ENCODE measurements at places on chromosomes 1 and 21.
A peak's percentile ranks its signal among the peaks of the same experiment; 100 is the strongest.

GRCh38 chr21:44295163-44295573 is 4.7 kb upstream of the PFKL start:
- DNase-seq = no peak

GRCh38 chr1:204569478-204569877 is 53.3 kb downstream of the MDM4 start:
- DNase-seq = no peak

DNA sequence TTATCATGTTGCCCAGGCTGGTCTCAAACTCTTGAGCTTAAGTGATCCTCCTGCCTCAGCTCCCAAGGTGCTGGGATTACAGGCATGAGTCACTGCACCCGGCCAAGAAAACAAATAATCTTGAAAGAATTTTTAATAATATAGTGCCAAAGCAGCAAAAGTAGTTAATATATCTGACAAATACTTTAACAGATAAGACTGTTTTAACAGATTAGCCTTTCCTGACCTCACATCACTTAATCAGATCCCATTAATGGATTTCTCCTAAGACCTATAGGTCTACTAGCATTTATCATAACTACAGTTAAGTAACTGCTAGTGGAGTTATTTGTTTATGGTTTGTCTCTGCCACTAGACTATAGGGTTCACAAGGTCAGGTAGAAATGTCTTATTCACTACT is 61.1 kb upstream of the HP1BP3 start:
- no peak for DNase-seq

GRCh38 chr1:23179862-23180261 is 11.2 kb upstream of the LUZP1 start:
- DNase-seq = no peak

- DNase-seq = no peak
Observed at GRCh38 chr1:172456344-172456769, 12.5 kb upstream of the PIGC start.

GRCh38 chr1:245880754-245881403 is 626.2 kb downstream of the SMYD3 start:
- DNase-seq = no peak

GRCh38 chr1:8477166-8477982 is 159.5 kb downstream of the SLC45A1 start:
- peak; percentile 90 for DNase-seq

- no peak for DNase-seq
Observed at GRCh38 chr1:99726818-99727217, 39.6 kb downstream of the FRRS1 start.

DNA sequence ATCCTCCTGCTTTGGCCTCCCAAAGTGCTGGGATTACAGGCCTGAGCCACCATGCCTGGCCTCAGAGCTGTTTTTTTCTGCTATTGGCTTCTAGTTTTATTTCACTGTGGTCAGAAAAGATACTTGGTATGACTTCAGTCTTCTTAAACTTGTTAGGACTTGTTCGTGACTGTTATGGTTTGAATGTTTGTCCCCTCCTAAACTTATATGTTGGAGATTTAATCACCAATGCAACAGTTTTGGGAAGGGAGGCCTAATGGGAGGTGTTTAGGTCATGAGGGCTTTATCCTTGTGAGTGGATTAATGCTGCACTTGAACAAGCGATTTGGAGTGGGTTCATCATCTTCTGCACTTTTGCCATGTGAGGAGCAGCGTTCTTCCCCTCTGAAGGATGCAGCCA is 24.5 kb upstream of the SOD1 start:
- DNase-seq = no peak

DNA sequence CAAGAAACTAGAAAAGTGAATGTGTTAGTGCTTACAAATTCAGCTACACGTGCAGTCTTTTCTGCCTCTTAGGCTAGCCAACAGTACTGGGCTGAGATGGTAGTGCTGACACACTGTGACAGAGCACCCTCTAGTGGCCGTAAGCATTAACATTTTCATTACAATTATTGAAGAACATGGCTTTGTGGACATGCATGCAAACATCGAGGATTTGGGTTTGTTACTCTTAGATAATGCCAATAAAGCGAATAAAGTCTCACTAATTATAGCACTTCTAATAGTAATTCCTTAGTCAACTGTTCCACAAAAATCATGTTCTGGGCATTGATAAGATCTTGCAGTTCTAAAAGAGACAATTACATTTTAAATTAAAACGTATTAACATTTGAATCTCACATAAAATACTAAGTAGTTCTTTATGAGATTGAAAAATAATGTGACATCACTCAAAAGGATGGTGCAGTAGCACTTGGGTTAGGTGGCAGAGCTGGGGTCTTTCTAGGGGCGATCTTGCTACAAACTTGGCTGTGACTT is 47.1 kb downstream of the MYSM1 start:
- peak; percentile 78 for DNase-seq

DNA sequence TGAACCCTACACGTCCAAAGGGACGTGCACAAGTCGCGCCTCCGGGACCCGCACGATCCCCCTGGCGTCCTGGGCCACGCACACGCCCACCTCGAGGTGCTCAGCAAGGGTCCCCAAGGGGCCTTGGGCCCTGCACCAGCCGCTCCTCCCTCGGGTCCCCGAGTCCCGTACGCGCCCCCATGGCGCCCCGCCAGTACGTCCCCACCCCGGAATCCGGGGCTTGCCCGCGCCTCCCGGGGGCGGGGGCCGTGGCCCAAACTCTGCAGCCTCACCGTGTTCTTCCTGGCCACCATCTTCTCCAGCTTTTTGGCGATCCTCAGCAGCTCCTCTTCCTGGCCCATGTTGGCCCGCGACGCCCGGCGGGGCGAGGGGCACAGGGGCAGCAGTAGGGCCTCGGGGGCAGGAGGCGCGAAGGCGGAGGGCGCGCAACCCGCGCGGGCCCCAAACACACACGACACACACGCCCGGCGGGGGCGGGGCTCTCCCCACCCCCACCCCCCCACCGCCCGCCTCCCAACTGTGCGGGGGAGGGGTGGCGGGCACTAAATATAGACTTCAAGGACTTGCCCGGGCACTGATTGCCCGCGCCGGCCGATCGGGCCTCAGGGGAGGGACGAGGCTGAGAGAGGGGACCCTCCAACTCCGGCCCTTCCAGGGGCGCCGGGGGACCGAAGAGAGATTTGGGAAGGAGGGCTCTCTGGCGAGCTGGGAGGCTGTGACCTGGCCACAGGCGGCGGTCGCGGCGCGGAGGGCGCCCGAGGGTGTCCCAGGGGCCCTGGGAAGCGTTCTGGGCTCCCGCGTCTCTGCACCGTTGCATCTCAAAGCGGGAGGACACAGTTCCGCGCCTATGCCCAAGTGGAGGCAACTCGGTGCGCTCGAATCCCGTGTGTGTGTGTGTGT is at the start of gene TCEA3:
TSS of gene TCEA3 (minus strand) at position 456 of the 900 bp plus-strand sequence. CDS start at position 341, 115 bp downstream.
- no peak for DNase-seq

- DNase-seq = no peak
Observed at GRCh38 chr1:200260597-200261335, 149.1 kb downstream of the ZNF281 start.

- DNase-seq = peak; percentile 59
Observed at GRCh38 chr1:229428256-229428655, 5.6 kb downstream of the ACTA1 start.

All from MM.1S (cell line).